ENCODE measurements at places on chromosomes 2 and 18.

DNA sequence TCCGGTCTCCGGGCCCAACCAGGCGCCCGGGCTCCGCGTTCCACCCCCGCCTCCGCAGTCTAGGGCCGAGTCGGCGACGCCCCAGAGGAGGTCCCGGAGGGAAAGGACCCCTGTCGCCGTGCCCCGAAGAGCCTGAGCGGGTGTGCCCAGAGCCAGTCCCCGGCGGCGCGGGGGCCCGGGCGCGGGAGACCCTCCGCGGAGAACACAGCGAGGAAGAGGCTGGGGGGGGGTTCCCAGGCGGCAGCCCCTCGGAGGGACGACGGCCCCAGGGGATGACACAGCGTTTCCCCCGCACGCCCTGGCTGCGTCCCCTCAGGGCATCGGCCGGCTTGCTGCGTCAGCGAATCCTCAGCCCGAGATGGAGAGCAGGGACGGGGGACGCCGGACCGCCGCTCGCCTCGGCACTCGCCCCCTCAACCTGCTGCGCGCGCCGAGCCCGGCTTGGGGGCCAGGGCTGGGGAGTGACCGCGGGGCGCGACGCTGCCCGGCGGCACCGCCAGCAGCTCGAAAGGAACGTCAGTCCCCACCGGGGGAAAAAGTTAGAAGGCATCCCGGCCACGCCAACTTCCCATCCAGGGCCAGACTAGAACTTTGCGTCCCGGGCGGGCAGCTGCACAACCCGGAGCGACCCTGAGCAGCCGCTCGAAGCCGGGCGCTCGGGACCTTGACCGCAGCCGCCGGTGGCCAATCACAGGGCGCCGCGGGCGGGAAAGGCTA is 711 bp downstream of the SFXN5 start:
- no peak for DNase-seq

GRCh38 chr2:19072161-19072560 is 286.3 kb downstream of the OSR1 start:
- no peak for DNase-seq

DNA sequence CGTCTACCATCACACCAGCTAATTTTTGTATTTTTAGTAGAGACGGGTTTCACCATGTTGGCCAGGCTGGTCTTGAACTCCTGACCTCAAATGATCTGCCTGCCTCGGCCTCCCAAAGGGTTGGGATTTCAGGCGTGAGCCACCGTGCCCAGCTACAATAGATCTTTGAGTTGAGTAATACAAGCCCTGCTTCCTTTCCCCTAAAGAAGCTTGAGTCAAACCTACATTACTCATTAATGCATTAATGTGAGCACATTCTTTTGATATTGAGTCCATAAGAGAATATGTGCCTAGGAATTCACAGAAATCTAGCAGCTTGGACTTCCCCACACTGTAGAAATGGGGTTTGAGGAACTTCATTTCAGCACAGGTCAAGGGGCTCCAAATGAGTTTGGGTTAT is 39.6 kb downstream of the PSMG2 start:
- no peak for DNase-seq

- no peak for DNase-seq
Observed at GRCh38 chr2:208627110-208627884, 220.7 kb downstream of the PTH2R start.
